Upper lobe of left lung (tissue), 6 donors: ENCODE measurements at places on chromosomes 7 and 10.

DNA sequence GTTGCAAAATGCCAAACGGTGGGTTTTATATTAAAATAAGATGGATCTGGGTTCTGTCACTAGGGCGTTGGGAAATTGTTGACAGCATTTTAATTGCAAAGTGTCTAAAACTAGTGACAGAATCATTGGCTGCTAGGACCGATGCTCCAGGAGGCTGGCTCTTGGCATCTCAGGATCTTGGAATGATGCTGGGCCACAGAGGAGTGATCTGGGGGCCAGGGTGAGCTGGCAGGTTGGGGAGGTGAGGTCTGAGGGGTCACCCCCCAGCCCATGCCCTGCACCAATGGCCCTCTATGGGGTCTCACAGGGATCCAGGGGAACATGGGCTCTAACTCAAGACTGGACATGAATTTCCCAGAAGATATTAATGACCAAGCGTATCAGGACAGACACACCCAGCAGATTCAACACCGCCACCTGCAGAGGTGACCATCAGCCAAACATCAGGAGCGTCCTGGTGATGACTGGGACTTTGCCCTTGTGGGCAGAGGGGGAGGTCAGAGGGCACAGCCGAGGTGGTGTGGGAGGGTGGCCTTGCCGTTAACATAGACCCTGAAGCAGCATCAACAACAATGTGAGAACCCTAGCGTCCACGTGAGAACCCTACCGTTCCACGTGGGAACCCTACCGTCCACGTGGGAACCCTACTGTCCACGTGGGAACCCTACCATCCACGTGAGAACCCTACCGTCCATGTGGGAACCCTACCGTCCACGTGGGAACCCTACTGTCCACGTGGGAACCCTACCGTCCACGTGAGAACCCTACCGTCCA is 89.0 kb upstream of the PPP2R2D start:
- peak; percentile 8 for DNase-seq

GRCh38 chr7:150983893-150984368 is 5.8 kb upstream of the KCNH2 start:
- DNase-seq: no peak

GRCh38 chr7:50352751-50353150 is 48.2 kb downstream of the IKZF1 start:
- no peak for DNase-seq

DNA sequence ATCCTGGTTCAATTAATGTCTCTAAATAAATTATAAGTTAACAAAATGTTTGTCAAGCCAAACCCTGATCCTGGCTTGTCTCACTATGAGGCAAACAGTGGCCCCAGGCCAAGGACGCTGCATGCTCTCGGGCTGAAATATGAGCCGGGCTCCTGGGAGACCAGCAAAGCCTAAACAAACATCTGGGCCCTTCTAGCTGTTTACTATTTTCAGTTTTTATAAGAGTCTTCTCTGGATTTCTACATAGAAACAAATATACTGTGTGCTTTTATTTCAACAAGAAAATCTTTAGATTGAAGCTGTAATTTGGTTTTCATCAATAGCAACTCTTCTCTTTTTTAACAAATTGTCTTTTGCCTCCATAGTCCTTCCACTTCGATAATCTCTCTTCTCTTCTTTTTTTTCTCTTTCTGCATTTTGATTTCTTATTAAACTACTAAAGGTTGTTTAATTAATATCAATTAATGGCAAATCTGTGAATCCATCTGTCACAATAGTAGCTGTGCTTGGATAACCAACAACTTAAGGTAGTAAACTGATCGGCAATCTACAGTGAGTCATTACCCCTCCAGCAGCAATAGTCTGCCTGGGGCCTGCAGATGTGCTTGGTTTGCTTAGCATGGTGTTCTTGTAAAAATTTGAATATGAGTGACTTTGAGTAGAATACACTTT is 83.3 kb upstream of the DNAJC1 start:
- DNase-seq: no peak

DNA sequence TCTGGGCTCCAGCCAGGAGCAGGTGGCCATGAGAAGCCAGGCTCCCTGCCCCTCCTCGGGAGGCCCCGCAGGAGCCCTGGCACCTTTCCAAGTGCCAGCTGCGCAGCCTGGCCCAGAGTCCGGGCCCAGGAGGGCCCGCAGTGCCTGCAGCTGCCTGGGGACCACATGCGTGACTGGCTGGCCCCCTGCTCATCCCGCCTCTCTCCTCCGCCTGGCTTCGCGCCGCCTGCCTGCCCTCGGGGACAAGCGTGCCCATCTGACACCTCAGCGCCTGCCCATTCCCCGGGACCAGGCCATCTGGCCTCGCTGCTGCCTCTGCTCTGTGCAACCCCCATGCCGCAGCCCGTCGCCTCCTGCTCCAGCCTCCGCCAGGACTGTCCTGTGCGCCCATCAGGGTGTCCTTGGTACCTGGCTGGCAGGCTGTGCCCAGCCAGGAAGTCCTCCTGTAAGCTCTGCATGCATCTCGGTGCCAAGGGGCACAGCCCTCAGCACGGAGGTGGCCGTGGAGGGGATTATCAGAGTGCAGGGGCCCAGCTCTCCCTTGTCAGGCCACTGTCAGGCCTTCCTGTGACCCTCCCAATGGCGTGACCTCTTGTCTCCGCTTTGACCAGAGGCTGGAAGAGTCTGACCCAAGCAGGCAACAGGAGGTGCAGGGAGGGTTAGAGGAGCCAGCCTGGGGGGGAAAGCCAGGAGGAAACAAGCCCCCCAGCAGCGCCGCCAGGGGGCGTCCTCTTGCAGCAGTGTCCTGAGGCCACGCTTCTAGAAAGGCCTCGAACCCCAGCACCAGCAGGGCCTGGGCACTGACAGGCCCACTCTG is 50.5 kb downstream of the TMEM209 start:
- peak; percentile 83 for DNase-seq

DNA sequence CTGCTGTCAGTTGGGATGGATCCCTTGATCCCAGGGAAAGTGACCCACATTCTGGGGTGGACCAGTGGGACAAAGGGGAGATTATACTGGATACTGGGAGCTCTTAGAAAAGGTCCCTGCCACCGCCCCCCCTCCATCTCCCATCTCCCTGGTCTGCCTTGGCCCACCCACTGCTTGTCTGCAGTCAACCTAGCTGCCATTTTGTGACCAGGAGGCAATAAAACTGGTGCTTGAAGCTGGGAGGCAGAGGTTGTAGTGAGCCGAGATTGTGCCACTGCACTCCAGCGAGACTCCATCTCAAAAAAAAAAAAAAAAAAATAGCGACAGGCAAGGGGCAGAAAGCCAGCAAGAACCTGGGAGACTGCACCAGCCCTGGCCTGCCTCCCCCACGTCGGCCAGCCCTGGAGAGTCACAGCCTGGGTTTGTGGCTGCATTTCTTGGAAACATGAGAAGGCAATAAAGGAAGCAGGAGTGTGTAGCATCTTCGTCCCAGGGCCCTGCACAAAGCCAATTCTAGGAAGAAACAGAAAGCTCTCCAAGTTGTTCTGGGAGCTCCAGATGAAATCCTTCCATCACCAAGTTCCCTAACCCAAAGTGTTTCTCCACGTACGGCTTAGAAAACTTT is 4.7 kb upstream of the ARPC1B start:
- DNase-seq: no peak

DNA sequence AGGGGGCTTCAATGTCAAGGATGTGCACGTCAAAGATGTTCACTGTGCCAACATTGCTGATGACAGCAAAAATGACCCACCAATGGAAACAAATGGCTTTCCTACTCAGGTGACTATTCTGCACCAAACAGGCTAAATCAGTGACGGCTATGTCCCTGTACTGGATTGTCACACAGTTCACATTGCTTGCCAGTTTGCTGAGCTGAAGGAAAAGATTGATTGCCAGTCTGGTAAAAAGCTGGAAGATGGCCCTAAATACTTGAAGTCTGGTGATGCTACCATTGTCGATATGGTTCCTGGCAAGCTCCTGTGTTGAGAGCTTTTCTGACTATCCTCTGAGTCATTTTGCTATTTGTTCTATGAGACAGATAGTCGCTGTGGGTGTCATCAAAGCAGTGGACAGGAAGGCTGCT is 202.2 kb upstream of the ETV1 start:
- DNase-seq: no peak
